ENCODE measurements at places on chromosomes 16 and 17.

- DNase-seq, result no peak
Observed at GRCh38 chr16:10280262-10281170, 98.3 kb upstream of the GRIN2A start.

GRCh38 chr16:49203361-49203760 lies 78.3 kb downstream of the CBLN1 start:
- no peak for DNase-seq

DNA sequence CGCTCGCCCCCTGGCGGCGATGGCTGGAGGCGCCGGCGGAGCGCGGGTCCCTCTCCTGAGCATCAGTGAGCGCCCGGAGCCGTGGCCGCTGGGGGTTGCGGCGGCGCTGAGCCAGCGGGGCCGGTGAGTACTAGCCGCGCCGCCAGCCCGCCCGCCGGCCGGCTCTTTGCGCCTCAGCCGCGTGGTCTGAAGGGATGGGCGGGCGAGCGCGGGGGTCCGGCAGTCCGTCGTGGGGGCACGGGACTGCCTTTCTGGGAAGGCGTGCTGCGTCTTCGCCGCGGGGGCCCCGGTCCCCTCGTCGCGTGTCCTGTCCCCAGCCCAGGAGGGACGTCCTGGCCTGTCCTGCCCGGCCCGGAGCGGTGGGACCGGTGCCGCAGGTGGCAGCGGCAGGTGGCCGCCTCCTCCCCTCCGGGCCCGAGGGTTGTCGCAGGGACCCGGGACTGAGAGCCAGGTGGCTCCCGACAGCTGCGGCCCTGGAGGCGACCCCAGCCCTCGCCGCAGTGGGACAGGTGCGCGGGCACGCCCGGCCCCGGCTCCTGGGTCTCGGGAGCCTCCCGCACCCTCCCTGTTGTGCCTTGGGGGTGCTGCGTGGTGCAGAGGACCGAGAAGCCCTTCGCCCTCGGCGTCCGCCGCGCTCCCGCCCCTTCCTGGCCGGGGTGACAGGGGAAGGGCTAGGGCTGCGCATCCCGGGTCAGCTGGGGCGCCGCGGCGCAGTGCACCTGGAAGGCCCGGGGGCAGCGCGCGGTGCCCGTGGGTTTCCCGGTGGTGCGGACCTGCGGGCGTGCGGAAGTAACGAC lies at the start of gene SPECC1:
Gene SPECC1, plus strand, starts transcription at position 58 of the 797 bp plus-strand sequence. CDS start 87,293 bp downstream, outside the sequence.
- DNase-seq, result peak; percentile 82

GRCh38 chr16:80591071-80591915 lies 50.5 kb downstream of the DYNLRB2 start:
- DNase-seq, result no peak

DNA sequence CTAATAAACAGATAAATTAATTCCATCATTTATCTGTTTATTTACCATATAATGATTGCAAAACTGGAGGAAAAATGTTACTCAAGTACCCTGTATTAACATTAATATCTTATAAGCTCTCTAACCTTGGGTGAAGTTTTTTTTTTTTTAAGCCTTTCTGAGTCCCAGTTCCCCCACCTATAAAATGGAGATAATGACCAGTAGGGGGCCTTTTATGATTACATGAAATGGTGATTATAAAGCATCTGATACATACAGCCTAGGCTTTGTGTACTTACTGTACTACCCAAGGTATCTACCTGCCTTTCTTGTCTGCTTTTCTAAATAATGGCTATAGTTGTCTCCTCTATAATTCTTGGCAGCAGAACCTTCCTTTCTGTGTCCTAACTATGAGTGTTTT lies 22.6 kb downstream of the LRRC36 start:
- no peak for DNase-seq

DNA sequence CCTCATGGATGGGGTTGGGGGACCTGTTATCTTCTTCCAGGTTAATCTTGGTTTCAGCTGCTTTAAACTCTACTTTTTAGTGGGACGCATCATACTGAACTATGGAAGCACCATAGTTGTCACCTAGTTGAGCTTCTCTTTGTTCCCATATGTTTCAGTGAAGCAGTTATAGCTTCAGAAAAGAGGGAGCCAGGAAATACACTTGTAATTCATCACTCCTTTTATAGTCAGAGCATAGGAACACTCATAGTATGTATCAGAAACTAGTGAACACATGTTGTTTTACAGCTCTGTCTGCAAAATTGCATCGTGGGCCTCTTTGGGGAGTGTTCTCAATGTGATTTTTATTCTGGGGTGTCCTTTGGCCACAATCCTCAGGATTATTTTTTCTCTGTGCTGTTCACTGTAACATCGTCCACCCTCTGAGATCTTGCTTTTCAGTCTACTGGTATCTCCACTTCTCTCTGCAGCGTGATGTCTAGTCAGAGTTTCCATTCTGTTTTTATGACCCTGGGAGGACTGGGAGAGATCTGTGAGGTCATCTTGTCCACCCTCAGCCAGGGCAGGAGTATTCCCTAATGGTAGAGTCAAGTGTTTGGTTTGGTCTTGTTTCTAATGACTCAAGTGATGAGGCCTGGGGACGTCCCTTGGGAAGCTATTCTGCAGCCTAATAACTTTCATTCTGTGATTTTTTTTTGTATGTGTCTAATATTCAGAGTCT lies 585.4 kb downstream of the WWOX start:
- DNase-seq, result no peak

GRCh38 chr17:49249292-49249794 lies 18.8 kb upstream of the PHOSPHO1 start:
- no peak for DNase-seq

- DNase-seq, result no peak
Observed at GRCh38 chr17:49382556-49382955, 20.5 kb upstream of the ZNF652 start.

GRCh38 chr17:45984368-45984767 lies 14.7 kb upstream of the STH start:
- no peak for DNase-seq

GRCh38 chr17:57535249-57535966 lies 209.7 kb downstream of the CCDC182 start:
- no peak for DNase-seq

GRCh38 chr17:79851461-79851817 lies 12.2 kb upstream of the CBX4 start:
- DNase-seq, result no peak

DNA sequence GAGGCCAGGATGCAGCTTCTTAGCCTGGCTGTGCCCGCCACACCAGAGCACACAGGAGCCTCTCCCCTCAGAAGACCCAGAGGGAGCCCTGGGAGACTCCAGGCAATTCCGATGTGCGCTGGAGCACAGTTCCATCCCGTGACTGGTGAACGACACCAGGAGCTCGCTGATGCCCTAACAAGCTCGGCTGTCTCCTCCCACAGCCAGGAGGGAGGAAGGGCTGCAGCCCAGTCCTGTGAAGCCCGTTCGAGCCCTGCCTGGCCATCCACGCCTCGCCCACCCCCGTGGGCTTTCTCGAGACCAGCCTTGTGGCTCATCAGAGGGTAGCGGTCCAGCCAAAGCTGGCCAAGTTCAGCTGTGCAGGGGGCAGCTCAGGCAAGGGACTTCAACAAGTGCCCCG lies 21.8 kb upstream of the RASD1 start:
- no peak for DNase-seq

- no peak for DNase-seq
Observed at GRCh38 chr17:48642059-48642842, 16.1 kb upstream of the HOXB9 start.

All from stimulated activated CD8-positive, alpha-beta memory T cell treated with anti-CD3 and anti-CD28 coated beads, Interleukin-2, amount 100 ng/mL, for 48 hours (primary cell).